Cortex of kidney (tissue), 1 donor: ENCODE measurements at places on chromosomes 6 and 20.

GRCh38 chr6:14832427-14832826 lies 413.4 kb upstream of the JARID2 start:
- DNase-seq = no peak

DNA sequence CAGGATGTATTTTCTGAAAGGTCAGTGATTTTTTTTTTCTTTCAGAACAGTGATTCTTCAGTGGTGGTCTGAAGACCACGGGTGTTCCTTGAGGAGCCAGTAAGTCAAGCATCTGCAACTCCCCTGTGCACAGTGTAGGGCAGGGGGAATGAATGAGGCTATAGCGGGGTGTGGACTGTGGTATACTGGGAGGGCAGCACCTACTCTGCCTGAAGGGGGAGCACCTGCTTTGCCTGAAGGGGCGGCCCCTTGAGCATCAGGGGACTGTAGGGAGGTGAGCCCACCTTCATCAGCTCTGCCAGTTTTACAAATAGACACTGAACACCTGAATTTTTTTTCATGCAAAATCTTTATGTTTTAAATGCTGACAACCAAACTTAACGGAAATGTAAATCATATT lies 77.5 kb upstream of the RIPOR2 start:
- DNase-seq = no peak

DNA sequence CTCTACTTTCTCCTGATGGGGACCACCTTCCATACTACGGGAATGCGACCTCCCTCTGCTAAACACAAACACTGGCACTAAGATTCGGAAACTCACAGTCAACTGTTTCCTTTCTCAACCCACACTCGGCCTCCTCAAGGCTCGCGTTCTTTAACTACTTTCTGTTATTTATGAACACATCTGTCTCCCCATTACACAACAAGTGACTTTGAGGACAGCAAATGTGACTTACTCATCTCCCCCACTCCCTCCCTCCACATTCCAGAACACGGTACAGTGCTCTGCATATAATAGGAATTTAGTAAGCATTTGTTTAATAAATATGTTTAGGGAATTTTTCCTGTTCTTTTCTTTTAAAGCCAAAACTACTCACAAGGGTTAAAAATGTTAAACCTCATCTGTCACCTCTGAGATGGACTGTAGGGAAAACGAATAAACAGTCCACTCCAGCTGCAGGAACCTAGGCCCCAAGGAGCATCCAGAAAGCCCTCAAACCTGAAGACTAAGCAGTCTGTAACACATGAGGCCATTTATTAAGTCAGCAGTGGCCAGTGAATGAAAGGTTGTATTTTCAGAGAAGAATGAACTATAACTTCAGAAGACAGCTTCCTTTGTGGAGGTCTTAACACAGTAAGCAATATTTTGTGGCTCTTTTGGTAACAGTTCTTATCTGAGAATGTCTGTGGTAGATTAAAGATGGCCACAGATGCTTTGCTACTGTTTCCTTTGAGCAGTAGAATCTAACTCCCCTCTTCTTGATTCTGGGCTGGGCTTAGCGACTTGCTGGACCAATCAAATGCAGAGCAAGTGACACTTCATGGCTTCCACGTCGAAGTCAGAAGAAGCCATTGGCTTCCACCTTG lies 209.6 kb upstream of the DTNBP1 start:
- no peak for DNase-seq

DNA sequence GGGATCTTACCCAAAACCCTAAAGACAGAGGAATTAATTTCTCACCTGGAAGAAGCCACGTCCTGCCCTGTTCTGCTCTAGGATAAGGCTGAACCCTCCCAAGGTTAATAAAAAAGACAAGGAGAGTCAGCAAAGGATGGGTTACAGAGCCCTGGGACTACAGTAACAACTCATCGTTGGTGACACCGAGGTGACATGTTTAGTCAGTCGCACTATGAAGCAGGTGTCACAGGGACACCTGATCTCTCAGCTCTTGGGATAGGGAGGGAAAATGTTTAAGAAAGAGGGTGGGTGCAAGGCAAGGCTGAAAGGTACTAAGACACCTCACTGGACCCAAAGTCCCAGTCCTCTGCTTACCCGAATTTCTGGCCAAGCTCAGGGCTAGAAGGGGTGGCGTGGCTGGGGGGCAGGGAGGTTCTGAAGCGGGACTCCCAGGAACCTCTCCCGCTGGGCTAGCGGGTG lies 562 bp downstream of the MOCS1 start:
- no peak for DNase-seq

DNA sequence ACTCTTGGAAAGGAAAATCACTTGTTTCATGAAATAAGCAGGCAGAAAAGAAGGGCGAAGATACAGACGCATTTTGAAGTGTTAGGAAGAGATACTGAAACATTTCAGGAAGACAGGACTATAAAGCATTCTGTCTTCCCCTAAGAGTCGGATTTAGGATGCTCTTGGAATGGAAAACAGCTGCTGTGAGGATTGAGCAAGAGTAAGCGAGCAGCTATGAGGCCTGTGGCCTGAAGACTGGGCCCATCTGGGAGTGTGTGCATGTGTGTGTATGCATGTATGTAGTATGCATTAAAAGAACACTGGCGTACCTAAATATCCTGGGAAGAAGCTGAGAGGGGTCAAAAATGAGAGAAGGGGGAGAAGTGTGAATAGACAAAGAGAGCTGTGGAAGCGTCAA lies 83.6 kb downstream of the SIM1 start:
- DNase-seq = no peak

DNA sequence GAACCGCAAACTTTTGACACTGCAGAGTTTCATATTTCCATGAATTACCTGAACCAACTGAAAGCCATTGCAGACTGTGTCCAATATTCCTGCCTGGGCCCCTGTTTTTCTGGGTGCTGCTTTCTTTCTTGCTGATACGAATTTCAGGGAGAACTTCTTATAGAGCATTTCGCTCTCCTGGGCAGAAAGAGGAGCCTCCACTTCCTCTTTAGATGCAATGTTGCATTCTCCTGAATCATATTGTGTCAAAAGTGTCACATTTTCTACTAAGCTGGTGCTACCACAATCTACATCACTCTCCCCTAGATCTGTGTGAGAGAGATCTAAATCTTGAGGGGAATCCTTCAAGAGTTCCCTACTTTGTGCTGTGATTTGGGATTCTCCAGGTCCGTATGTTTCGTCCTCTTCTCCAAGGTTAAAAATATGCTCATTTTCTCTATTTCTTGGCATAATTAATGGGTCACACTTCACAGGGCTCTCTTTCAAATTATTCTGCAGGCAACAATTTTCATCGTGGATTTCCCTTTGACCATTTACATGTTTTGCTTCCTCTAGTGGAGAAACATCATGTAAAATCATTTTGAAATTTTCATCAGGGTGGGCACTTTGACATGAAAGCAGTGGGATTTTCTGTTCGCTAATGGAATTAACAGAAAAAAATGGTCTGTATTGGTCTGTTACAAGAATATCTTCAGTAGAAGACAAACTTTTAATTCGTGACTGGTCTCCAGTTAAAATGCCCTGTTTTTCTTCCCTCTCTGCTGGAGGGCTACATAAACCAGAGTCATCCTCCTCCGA lies 102.3 kb downstream of the DST start:
- DNase-seq = no peak

GRCh38 chr6:140979642-140980091 lies 1153.1 kb upstream of the GJE1 start:
- DNase-seq = no peak

- no peak for DNase-seq
These were observed 195.8 kb upstream of the ARG1 start for GRCh38 chr6:131377112-131377705.

DNA sequence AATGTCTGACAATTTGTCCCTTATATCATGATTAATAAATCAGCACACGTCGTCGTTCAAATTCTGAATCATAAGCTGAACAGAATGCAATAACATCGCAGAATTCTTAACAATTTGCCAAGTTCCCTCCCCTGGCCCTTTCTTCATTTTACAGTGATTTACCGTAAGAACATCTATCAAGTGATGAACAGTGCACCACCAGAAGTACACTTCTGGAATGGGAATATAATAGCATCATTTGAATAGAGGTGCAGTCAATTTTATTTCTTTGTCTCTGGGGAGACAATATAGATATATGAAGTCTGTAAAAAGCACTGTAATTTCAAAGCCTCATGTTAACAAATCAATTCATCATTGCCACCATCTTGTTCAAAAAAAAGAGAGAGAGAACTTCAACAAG lies 145.1 kb upstream of the SMLR1 start:
- no peak for DNase-seq

DNA sequence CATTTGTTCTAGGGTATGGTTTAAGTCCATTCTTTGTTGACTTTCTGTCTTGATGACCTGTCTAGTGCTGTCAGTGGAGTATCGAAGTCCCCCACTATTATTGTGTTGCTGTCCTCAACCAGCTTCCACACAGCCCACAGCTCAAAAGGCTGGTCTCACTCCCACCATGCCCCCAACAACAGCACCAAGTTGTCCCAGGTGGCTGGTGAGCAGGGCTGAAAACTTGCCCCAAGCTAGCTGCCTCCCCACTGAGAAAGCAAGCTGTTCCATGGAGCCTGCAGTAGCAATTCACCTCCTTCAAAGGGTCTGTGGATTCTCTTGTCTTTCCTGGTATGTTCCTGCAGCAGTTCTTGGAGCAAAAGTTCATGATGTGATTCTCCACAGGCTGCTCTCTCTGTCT lies 221.0 kb downstream of the SYNDIG1 start:
- DNase-seq = no peak

- DNase-seq = no peak
These were observed 139.3 kb downstream of the UNC5CL start for GRCh38 chr6:40899684-40900155.

GRCh38 chr6:165045631-165046030 lies 263.8 kb downstream of the C6orf118 start:
- DNase-seq = no peak

- DNase-seq = no peak
These were observed 664 bp upstream of the TPBG start for GRCh38 chr6:82362878-82363427.

DNA sequence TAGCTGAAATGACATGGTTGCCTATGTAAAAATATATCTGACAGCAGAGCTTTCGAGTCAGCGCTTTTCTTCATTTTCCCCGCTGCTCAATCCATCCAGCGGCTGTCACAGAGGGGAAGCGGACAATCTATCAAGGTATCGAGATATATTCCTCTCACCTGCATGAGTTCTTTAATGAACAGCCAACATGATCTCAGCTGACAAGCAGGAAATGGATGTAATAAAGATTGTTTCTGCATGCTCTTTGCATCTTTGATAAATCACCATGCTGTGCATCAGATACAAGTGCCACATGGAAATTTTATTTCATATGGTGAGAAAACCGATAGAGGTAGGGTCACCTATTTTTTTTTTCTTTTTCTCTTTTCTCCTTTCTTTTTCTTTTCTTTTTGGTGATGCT lies 602.3 kb upstream of the MMS22L start:
- no peak for DNase-seq

GRCh38 chr20:37649017-37649416 lies 44.8 kb upstream of the CTNNBL1 start:
- DNase-seq = no peak

DNA sequence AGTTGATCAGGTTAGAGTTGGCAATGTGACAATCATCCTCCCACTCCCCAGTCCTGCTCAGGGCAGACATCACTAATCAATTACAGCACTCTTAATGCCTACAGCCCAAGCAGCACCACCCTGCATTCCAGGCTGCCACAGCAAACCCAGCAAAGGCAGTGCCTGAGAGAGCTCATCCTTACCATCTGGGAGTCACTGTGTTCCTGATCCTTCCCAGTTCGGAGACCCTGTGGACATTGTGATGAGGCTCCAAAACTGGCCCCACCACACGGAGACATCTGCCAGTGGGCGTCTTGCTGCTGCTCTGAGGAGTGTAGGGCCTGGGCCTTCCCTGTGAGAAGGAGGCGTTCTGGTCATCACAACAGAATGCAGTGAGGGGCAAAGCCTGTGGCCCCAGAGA lies 216.5 kb upstream of the CST7 start:
- DNase-seq = no peak

GRCh38 chr6:77015350-77015749 lies 447.9 kb downstream of the HTR1B start:
- no peak for DNase-seq

DNA sequence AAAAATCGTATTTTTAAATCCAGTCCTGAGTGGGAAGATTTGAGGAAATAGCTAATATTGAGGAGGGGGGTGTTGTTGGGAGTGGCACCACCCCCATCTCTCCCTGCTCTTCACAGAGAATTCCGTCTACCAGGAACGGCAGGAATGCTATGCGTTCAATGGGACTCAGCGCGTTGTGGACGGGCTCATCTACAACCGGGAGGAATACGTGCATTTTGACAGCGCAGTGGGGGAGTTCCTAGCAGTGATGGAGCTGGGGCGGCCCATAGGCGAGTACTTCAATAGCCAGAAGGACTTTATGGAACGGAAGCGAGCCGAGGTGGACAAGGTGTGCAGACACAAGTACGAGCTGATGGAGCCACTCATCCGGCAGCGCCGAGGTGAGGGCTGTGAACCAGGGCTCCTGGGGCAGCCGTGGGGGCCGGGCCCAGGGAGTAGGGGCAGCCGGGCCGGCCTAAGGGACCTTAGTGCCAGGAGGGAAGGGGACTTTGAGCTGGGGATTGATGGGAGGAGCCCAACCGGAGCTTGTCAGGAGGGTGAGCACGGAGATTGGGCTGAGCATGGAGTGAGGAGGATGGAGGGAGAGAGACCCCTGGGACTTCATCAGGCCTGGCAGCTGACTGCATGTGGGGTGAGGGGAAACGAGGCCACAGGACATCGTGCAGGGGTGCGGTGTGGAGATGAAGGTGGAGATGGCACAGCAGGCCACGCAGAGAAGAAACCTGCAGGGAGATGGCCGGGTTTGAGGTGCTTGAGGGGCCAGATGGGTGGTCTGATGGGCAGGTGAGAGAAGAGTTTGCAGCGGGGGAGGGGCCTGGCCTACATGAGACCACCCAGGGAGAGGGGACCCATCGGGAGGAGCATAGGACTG lies 41.3 kb downstream of the HLA-DPB1 start:
- no peak for DNase-seq

GRCh38 chr6:111662072-111662793 lies 56.6 kb upstream of the TRAF3IP2 start:
- DNase-seq = no peak

DNA sequence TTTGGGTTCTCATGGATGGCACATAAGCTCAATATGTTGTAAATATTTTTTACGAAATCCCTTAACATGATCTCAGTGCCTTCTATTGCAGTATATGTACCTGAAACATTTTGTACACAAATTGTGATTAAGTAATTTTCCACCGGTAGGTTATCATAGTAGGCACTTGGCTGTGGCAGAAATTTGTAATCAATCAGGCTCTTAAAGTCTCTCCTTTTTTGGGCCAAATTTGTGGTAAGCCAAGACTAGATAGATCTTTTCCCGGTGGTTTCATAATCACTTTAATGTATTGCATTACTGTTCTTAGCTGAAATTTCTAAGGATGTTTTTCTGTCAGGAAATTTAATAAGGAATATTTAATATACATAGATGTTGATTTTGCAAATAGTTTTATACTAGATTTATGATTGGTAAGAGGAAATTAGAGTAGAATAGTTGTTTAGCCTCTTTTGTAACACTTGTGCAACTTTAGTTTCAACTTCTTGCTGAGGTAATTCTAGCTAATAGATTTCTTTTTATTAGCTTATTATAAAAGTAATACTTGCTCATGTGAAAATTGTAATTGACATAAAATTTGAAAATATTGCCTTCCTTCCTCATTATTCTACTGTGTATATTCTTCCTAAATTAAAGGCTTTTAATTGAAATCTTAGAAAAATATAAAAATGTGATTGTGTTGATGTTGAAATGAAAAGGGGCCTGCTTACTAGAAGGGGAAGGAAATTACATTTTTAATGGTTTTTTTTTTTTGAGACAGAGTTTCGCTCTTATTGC lies 3.2 kb downstream of the PCMT1 start:
- no peak for DNase-seq

GRCh38 chr20:64191002-64191401 lies 26.8 kb downstream of the MYT1 start:
- DNase-seq = no peak
